T follicular helper cell (primary cell): ENCODE measurements at places on chromosomes 7 and 10.

GRCh38 chr7:80785276-80785675 is 133.6 kb downstream of the SEMA3C start:
- DNase-seq: no peak

DNA sequence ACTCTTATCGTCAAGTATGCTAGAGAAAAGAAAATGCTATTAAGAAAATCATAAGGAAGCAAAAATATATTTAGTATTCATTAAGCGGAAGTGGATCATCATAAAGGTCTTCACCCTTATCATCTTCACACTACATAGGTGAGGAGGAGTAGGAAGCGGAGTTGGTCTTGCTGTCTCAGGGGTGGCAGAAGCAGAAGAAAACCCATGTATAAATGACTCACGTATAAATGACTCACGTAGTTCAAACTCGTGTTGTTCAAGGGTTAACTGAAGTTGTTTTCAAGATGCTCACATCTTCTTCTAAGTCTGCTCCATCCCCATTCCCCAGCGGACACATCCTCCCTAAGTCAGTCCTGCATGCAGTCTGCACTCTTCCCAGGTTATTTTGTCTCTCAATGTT is 72.4 kb downstream of the SFMBT2 start:
- DNase-seq: no peak

DNA sequence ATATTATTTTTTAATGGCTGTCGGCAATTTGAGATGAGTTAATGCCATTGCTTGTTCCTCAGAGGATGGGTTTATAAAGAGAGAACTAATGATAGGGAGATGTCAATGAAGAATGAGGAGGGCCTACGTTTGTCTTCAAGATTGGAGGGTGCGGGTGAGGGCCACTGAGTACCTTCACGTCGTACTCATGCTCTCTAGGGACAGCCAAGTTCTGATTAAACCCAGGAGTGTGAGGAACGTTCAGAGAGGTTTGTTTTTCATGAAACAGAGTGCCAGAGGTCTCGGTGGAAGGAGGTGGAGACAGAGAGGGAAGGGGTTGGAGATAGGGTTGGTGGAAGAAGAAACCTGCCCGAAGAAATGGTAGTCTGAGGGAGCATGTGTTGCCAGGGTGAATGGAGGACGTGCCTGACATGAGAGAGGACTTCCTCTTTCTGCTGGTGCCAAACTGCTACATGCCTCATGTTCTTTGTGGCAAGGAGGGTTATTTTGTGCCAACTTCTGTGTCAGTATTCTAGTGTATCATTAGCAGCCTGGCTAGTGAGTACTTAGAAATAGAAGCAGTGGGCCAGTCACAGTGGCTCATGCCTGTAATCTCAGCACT is 8.9 kb downstream of the DHTKD1 start:
- DNase-seq: no peak

- DNase-seq: no peak
Observed at GRCh38 chr7:69663911-69664832, 65.9 kb downstream of the AUTS2 start.

GRCh38 chr10:100374200-100374655 is 27.2 kb downstream of the SCD start:
- DNase-seq: no peak

GRCh38 chr7:28586736-28587135 is 174.4 kb downstream of the CREB5 start:
- no peak for DNase-seq

DNA sequence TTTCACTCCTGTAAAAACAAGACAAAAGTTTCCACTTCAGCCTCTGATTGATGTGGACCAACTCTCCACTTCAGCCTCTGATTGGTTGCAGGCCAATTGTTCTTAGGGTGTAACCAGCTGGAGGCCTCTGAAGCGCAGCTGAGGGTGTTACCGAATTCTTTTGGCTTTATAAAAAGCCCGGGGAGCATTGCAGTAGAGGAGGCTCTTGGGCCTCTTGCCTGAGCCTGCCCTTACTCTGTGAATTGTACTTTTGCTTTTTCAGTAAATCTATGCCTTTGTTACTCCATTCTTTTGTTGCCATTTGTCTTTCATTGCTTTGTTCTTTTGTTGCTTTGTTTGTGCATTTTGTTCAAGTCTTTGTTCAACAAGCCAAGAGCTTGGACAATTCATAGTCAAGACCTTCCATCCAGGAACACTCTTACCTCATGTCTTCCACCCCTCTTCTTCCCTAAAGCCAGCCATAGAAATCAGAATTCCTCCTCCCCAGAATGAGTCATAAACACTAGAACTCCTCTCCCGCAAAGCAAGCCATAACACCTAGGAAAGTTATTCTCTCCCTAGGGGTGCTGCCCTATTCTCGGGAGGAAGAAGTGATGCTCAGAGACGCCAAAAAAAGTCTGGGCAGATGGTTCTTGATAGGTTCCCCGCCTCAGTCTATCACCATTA is 53.5 kb upstream of the ARMC3 start:
- no peak for DNase-seq

- peak; percentile 46 for DNase-seq
Observed at GRCh38 chr10:80459047-80459865, 5.1 kb downstream of the TSPAN14 start.

DNA sequence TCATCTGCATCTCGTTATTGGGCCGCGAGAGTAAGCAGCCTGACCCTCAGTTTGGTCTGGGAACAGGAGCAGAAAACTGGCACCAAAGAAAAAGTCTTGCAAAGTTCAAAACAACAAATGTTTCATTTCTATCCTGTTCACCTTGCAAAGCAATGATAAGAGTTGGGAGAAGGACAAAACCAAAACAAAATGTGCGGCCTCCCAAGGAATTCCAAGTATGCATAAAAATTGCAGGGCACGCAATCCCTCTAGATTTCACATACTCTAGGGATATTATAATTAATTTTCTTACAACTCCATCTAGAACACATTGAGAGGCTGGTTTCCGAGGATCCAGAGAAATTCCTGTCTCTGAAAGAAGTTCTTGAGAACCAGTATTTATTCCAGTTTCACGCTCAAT is 20.1 kb downstream of the CHUK start:
- no peak for DNase-seq
